Renal cortex interstitium (tissue), 15 donors: ENCODE measurements at places on chromosomes 5 and 9. TPM values are rescaled to one million over a fixed set of nuclear protein-coding genes. Genes with fewer than 3 reads are reported as not detected.

GFRA3 gene
- polyA plus RNA-seq: 3.0 TPM

CA9 gene
- 1.1 TPM for polyA plus RNA-seq

PCDHGA1 gene
- 1.0 TPM for polyA plus RNA-seq

FOXD4L5 gene
- 0.39 TPM for polyA plus RNA-seq

LOX gene
- 41.7 TPM for polyA plus RNA-seq

N4BP3 gene
- 3.7 TPM for polyA plus RNA-seq

RNF44 gene
- polyA plus RNA-seq: 81.9 TPM

WDR36 gene
- polyA plus RNA-seq: 32.4 TPM

PCDHGA6 gene
- 6.5 TPM for polyA plus RNA-seq

RNF180 gene
- 13.3 TPM for polyA plus RNA-seq

CTSV gene
- polyA plus RNA-seq: 39.4 TPM

MEIKIN gene
- not detected for polyA plus RNA-seq

CCDC187 gene
- 4.5 TPM for polyA plus RNA-seq

OCLN gene
- 28.6 TPM for polyA plus RNA-seq

CCL27 gene
- 0.59 TPM for polyA plus RNA-seq

UNC5A gene
- polyA plus RNA-seq: 0.09 TPM

FBXO38 gene
- 48.6 TPM for polyA plus RNA-seq

PAX5 gene
- 0.17 TPM for polyA plus RNA-seq

TAF1L gene
- 0.09 TPM for polyA plus RNA-seq

TMED9 gene
- polyA plus RNA-seq: 148 TPM

UNC13B gene
- 29.6 TPM for polyA plus RNA-seq

DAB2IP gene
- 38.7 TPM for polyA plus RNA-seq

ACOT12 gene
- polyA plus RNA-seq: 0.90 TPM

ALDOB gene
- 730 TPM for polyA plus RNA-seq

SOX30 gene
- 0.55 TPM for polyA plus RNA-seq

SYNPO gene
- 111 TPM for polyA plus RNA-seq

DOLPP1 gene
- polyA plus RNA-seq: 19.3 TPM
